ENCODE measurements at places on chromosomes 6 and 20.

DNA sequence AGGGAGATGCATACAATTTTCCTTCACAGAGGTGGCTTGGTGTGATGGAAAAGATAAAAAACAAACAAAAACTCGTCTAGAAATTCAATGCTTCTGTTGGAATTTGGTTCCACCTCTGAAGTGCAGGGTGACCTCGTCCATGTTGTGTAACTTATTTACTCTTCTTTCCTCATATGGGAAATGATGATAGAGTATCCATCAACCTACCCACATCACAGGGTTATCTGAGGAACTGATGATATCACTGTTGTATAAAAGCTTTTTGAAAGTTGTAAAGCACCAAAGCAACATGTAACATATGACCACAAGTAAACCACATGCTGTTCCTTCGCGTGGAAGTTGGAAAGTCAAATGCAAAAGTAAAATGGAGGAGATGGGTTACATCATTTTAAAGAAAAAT is 212.0 kb upstream of the SGK1 start:
- no peak for DNase-seq

DNA sequence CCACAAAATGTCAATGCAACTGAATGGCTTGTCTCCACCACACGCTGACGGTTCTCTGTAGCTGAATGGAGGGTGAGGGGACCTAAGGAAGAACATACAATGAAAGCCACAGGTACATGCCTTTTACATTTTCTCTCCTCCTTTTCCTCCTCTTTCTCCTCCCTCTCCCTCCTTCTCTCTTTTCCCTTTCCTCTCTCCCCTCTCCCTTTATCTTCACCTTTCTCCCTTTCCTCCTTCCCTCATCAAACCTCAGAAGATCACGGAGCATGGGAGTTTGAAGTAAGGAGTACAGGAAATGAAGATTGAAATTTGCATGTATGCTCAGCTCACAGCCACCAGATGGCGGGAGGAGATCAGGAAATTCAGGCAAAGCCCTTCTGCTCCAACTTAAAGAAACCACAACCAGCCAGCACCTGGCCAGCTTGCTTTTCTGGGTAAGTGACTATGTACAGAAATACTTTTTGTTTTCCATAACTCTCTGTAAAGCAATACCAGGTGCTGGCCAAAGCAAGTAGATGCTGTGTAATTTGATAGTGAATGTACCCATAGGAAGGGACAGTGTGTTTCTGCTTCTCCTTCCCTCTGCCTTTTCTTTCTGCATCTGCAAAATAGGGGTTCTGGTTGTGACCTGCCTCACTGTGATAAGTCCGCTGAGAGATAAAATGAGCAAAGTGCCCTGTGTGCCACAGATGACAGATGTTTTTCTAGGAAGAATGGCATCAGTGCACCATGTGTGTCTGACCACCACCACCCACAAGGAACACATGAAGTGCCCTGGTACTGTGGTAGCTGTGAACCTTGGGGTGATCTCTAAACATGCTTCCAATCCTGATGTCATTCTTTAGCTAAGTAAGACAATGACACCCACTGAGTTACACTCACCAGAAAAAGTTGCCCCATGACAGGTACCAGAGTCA is 18.6 kb upstream of the FOXO3 start:
- peak; percentile 50 for DNase-seq

GRCh38 chr6:116278854-116279231 is 887 bp downstream of the TSPYL1 start:
- no peak for DNase-seq

DNA sequence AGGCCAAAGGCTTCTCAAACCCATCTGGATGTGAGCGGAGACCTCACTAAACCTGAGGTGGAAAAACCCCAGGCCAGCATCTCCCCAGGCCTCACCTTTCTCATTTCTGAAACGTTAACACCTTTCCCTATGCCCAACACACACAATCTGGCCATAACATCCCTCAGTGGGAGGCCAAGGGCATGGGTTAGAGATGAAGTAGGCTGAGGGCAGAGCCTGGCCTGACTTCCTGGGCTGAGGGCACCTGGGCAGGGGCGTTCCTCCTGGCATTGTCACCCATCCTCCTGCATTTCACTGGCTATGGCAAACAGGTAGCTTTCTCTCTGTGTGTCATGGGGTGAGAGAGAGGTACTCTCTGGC is 8.4 kb downstream of the MOCS1 start:
- no peak for DNase-seq

- DNase-seq = no peak
Measured at GRCh38 chr6:101231606-101232235, 161.8 kb upstream of the GRIK2 start.

DNA sequence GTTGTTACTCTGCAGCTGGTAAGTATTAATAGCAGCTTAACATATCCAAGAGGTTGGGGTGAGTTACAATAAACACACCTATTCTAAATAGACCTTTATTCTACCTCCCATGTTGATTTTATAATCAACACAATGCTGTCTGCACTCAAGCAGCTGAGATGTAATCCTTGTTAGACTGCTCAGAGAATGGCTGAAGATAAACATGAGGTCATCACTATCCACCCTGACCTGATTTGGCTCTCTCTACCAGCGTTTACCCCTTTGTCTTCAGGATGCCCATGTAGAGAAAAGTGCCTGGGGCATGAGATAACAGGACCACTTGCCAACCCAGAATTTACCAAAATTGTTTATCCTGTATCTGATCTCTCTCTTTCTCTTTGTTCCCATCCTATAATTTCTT is 220.7 kb upstream of the DEFB112 start:
- no peak for DNase-seq

GRCh38 chr20:22525821-22526220 is 58.6 kb downstream of the FOXA2 start:
- no peak for DNase-seq

GRCh38 chr20:46311039-46311650 is 2.8 kb upstream of the CDH22 start:
- no peak for DNase-seq

DNA sequence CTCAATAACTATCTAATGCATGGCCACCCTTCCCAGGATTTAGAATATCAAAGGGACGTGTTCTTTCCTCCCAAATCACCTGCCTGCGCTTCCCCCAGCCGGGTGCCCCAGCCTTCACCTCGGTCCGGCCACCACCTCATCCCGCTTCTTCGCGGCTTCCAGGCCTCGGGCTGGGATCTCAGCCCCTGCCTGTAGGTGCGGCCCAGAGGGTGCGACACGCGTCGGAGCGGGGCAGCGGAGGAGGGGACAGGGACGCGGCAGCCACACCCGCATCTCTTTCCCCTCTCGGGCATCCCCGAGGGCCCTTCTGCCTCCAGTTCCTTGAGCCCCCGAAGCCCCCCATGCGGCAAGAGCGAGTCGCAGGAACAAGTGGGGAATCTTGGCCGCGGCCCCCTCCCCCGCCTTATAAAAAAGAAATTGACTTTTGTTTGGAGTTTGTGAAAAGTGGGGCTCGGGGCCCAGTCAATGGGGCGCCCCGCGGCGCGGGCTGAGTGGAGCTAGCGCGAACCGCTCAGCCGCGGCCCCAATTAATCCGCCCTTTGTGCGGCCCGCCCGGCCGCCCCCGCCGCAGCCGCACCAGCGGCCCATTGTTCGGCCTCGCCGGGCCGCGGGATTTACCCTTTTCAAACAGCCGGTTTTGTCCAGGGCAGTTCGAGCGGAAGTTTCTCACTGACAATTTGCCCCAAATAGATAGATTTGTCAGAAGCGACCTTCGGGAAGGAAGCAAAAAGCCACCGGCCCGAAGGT is 8.4 kb upstream of the NR2E1 start:
- DNase-seq = no peak

DNA sequence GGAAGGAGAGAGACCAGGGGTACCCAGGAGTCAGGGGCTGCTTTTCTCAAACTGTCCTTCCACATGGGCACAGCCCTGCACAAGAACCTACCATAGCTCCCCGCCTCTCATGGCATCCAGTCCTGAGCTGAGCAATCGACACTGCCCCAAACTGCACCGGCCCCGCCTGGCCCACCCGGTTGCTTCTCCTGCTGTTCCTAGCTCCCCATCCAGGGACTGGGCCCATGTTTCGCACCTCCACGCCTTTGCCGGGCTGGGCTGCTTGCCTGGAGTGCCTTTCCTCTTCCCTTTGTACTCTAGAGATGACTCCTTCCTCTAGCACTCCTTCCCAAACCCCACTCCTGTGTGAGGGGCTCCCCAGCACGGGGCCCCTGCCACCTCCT is 123.0 kb downstream of the GRM4 start:
- no peak for DNase-seq

DNA sequence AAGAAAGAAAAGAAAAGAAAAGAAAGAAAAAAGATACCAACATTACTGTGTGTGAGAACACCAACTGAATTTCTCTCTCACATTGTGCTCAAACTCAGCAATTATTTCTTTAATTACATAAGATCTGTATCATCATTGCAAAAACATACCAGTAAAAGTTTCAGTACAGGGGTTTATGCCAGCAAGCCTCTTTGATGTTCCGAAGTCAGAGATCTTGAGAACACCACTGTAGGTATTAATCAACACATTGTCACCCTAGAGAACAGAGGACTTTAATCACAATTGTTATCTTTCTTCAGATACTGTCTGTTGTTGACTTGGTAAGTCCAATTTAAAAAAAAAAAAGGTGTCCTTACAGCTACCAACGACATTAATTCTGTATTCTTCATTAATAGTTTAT is 60.9 kb upstream of the MAP7 start:
- no peak for DNase-seq

GRCh38 chr6:18269717-18270116 is 5.4 kb upstream of the DEK start:
- DNase-seq = no peak

- DNase-seq = no peak
Measured at GRCh38 chr6:130981409-130981808, 81.6 kb downstream of the EPB41L2 start.

GRCh38 chr6:106005013-106005412 is 81.1 kb upstream of the PRDM1 start:
- no peak for DNase-seq

- no peak for DNase-seq
Measured at GRCh38 chr6:22421198-22421597, 124.4 kb upstream of the PRL start.

DNA sequence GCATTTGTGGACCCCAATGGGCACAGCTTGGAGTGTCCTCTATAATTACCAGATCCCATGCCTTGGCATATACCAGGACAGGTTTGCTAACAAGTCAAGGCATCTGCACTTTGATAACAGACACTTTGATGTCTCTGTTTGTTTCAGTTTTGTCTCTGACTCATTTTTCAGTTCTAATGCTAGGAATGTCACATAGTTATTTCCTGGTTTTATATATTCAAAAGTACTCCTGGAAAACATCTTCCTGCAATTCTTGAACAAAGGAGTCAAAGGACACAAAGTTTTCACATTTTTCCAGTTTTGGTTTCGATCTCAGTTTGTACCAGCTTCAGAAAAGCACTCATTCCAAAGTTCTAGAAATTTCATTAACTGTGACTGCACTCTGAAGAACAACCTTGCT is 188.1 kb downstream of the FOXC1 start:
- DNase-seq = no peak

DNA sequence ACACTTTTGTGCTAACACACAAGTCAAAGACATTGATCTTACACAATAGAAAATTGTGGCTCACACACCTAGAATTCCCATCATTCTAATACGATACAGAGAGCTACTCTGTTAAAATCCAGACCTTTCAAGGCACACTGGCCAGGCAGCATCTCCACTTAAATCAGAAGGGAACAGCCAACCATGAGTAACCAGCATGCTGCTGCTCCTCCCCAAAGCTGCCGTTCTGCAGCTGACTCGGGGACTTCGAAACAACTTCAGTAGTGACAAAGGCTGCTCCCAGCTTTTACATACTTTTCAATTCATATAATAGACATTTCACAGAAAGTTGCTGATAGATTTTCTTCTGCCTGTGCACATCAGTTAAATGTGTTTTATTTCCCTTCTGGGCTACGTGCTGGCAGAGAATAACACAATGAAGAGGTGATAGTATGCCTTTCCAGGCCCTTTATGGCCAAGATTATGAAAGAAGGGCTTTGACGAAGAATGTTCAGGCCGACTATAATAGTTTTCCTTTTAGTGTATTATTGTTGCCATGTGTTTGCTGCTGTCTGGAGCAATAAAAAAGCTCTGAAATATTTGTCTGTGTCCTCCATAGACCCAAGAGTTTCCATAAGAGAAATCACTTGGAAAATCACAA is 159.0 kb downstream of the GMDS start:
- DNase-seq = no peak

GRCh38 chr6:157849288-157850017 is 26.4 kb downstream of the SNX9 start:
- no peak for DNase-seq

DNA sequence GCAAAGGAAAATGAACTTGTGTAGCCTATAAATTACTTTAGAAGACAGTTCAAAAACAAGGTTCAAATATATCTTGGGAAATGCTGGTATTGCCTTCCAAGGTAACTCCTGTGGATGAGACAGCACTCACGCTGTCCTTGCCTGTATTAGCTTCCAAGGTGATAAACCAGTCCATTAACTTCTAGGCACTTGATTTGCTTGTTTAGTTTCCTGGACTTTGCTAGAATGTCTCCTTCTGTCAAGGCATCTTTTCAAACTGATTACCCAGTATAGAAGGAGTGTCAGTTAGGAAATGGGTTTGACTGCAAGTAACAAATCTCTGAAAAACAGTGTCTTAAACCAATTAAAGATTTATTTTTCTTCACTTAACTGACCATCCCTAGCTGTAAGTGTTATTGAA is 103.4 kb upstream of the SLC22A23 start:
- no peak for DNase-seq

- DNase-seq = no peak
Measured at GRCh38 chr6:53412751-53413150, 64.0 kb upstream of the ELOVL5 start.

- DNase-seq = no peak
Measured at GRCh38 chr6:167341038-167341583, 16.2 kb downstream of the TTLL2 start.

GRCh38 chr6:9398071-9398766 is 962.9 kb upstream of the SLC35B3 start:
- no peak for DNase-seq

Data from stimulated activated CD4-positive, alpha-beta T cell treated with anti-CD3 and anti-CD28 coated beads, TNF-alpha, amount 100 ng/mL, for 24 hours (primary cell).